Fibroblast of the conjunctiva (primary cell): ENCODE measurements at places on chromosomes 5 and 9.

DNA sequence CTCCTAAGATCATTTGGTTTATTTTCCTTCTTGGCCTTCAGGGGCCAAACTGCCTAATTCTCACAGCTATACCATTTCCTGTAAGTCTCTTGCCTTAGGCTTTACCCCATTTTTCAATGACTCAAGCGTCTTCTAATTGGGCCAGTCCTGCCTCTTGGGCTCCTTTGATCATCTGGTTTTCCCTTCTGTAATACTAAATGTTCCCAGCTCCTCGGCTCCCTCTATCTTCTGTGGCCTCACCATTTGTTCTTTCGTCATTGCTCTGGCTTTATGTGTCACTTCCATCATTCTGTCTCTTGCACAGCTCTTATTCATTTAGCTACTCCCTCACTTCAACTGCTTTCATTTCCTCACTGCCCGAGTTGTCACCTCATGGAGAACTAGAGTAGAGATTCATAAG lies 14.5 kb upstream of the SPINK7 start:
- no peak for DNase-seq

DNA sequence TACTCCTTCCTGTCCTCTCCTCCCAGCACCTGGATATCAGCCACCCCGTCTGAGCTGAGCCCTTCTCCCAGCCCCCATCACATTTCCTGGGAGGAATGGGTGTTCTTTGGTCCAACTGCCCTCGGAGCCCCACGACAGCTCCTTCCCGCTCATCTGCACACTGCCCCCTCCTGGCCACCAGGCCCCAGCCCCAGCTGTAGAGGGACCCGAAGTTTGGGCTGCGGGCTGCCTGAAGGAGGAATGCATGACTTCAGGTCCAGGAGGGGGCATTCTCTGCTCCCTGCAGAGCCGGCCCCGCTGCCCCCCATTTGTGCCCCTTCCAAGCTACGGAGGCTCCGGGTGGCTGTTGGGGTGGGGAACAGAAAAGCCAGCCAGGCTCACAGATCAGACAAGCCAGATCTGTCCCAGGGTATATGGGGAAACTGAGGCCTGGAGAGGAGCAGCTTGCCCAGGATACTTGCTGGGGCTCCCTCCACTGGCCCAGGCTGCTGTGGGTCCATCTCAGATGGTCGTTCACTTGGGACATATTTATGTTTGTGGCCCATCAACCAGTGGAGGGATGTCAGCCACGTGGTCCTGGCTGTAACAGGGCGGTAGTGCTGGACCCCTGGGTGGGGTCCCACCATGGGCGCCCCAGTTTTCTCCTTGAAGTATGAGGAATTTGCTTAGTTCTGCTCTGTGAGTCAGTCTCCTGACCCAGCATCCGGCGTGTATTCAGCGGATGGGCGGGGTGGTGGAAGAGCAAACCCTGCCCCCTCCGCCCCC lies 33.1 kb downstream of the DAB2IP start:
- DNase-seq, result no peak

DNA sequence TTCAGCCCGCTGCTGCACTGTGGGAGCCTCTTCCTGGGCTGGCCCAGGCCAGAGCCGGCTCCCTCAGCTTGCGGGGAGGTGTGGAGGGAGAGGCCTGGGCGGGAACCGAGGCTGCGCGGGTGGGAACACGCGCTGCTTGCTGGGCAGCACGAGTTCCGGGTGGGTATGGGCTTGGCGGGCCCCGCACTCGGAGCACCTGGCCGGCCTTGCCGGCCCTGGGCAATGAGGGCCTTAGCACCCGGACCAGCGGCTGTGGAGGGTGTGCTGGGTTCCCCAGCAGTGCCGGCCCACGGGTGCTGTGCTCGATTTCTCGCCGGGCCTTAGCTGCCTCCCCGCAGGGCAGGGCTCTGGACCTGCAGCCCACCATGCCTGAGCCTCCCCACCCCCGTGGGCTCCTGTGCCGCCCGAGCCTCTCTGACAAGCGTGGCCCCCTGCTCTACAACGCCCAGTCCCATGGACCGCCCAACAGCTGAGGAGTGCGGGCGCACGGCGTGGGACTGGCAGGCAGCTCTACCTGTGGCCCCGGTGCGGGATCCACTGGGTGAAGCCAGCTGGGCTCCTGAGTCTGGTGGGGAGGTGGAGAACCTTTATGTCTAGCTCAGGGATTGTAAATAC lies 1366.4 kb upstream of the NUDT12 start:
- DNase-seq, result no peak

DNA sequence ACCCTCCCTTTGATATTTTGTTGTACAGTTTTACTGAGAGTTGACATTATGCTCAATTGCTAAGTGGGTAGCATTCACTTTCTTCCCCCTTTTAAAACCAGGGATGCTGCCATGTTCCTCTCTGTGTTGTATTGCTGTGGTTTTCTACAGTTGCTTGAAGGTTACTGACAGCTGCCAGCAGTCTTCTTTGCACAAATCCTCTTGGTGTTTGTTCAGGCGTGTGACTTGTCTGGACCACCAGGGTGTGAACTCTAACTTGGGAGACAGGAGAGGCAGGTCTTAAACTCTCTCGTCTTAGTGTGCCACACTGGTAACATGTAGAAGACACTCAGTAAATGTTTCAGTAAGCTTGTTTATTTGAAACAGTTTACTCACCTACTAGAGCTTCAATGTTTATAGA lies 25.1 kb downstream of the SLC44A1 start:
- no peak for DNase-seq

GRCh38 chr9:4678679-4679267 lies 596 bp upstream of the CDC37L1 start:
- DNase-seq, result no peak

GRCh38 chr5:60630179-60630578 lies 69.8 kb downstream of the DEPDC1B start:
- no peak for DNase-seq

GRCh38 chr9:128155736-128156500 lies 4.1 kb upstream of the BBLN start:
- no peak for DNase-seq

GRCh38 chr9:108186642-108187395 lies 669.0 kb downstream of the ACTL7B start:
- peak; percentile 74 for DNase-seq

GRCh38 chr5:61599370-61600122 lies 267.5 kb downstream of the ZSWIM6 start:
- no peak for DNase-seq

DNA sequence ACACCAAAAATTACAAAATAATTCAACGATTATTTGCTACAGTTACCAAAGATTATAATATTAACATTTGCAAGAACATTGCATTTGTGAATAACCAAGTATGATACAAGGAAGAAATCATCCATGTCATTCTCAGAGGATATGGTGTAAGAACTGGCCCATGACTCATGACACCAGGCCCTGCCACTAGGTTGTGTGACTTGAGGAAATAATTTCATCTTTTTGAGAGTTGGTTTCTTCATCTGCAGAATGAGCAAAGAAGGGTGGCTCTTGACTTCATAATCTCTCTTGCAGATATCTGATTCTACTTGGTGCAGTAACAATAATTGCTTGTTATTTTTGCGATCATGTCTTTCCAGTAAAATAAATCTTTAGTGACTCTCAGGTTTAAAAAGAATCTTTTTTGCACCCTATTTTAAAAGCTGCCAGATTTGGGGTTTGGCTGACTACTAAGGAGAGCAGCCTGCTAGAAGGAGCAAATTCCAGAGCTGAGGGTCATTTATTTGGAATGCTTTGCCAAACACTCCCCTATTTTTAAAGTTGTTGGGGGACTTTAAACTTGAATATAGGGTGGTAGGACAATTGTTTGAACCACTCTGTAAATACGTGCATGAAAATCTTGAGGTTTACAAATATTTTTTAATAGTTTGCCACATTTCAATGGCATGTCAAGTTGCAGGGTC lies 23.5 kb downstream of the ITGA1 start:
- DNase-seq, result no peak

GRCh38 chr9:134458207-134459108 lies 132.2 kb downstream of the RXRA start:
- no peak for DNase-seq
